ENCODE measurements at places on chromosomes 5 and 9. TPM values are rescaled to one million over a fixed set of nuclear protein-coding genes. Genes with fewer than 3 reads are reported as not detected.
A peak's percentile ranks its signal among the peaks of the same experiment; 100 is the strongest.

DNA sequence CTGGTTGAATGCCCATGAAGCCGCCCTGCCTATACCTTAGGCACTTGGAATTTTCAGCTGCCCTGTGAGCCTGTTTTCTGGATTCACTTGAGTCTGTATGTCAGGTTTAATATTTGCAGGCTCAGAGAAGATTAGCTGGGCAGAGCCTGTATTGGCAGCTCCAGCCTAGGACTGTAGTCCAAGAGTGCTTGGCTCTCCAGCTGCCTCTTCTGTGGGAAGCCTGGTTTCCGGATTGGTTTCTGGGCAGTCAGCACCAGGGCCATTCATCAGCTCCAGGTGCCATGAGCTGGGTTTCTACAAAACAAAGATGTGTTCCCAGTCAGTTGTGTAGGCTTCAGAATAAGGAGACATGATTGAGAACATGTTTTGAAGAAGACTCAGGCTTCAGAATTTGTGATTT, 90.1 kb downstream of the ARHGAP26 start:
- no peak for DNase-seq

DNA sequence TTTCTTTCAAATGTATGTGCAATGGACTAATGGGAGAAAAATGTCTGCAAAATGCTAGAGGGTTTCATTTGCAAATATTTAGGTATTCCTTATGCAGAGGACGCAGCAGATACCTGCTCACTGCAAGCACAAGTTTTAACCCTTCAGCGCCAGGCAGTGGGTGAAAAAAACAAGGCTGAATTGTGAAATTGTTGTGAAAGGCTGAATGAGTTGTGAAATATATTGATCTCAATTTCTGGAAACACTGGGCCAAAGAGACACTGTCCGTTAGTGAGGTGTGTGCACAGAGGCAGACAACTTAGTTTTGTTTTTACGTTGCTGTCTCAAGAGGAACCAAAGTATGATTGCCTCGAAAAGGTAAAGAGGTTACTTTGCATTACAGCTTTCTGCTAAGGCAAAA, 18.8 kb downstream of the FUBP3 start:
- no peak for DNase-seq

DNA sequence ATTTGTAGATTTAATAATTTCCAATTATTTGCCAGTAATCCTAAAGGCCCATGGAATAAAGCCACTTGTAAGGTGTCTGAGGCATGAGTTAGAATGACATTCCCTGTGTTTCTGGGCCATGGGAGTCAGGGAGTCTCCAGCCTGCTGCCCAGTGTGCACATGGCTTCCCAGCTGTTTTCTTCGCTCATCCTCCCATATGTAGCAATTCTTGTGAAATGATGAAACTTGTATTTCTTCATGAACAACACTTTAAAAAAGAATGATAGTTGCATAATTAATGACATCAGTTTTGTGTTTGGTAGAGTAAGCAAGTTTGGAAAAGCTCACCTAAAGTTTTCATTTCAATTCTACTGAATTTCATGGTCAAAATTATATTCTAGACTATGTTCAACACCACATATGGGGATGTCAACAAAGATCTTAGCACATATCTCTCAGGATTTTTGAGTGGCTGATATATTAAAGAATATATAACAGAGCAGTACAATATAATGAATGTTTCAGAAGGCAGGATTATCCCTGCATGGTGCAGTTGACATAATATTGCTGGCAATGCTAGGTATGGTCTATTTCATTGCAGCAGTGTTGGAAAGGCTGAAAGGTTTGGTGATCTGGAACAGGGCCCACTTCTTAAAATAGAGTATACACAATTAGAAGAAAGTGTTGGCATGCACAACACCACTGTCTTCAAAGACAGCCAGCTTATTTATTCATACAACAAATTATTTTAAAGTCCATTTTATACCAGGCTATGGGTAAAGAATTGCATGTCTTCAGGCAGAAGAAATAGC, 44.7 kb downstream of the GRIN3A start:
- DNase-seq = no peak

- no peak for DNase-seq
Observed at GRCh38 chr9:107944387-107944786, 454.8 kb upstream of the KLF4 start.

HMGXB3 gene
- total RNA-seq = 33.8 TPM

DNA sequence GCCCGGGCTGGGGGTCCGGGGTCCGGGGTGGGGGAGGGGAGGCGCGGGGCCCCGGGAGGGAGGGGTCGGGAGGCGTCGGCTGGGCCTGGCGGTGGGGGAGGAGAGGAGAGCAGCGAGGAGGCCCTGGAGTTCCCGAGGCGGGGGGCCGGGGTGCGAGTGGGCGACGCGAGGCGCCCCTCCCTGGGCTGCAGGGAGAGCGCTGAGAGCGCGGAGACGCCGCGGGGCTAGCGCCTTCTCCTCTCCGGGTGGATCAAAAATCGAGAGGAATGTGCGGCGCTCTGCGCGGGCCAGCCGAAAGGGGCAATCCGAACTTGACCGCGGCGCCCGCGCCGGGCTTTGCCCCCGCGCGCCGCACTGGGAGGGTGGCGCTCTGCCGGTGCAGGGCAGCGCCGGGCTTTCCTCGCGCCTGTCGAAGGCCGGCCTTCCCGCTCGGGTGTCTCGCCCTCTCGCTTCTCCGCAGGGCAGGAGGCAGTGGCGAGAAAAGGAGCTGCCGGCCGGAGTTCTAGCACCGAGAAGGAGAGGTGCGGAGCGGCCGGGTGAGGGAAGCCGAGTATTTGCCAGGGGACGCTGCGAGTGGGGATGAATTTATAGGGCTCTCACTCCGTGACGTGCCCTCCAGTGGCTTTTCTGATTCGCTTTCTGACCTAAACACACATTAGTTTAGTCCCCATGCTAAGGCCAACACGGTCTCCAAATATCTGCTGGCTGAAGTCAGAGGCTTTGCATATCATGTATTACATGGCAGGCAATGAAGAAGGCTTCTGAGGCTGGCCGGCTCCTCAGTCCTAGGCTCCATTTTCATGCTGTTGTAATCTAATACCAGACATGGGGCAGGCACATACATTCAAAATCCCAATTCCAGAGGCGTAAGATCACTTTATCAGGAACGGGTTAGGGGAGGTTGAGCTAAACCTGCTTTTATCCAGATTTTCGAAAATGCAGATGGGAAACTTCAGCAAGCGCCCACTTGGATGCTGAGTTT, 503 bp upstream of the GDNF start:
- DNase-seq = no peak

TAS2R1 gene
- not detected for total RNA-seq

GRCh38 chr5:135690466-135690865, 111.7 kb upstream of the CXCL14 start:
- DNase-seq = no peak

DNA sequence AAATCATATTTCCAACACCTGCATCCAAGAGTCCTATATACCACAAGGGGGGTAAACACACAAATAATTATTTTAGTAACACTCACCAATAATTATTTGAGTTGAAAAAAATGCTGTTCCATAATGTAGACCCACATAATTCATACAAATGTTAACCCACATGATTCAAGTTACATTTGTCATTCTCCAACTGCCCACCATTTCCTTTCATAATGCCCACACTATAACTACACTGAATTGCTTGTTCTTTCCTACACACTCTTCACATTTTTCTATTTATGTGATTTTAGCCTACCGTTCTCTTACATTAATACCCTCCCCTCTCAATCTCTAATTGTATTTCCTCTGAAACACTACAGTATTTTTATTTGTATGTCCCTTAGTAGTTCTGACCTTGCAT, 35.9 kb upstream of the HK3 start:
- no peak for DNase-seq

DNA sequence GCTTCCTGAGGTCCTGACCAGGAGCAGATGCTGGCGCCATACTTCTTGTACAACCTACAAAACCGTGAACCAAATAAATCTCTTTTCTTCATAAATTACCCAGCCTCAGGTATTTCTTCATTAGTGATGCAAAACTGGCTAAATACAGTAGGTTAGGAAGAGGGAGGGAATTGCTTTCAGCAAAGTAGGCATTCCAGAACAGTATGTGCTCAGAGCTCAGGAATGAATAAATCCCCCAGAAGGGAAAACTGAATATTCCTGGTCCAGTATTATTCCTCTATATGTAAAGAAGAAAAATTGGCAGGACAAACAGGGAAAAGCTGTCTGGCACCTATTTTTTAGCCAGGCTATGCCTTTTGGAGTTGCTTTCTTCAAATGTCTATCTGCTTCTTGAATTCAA, 577.1 kb downstream of the PSAT1 start:
- no peak for DNase-seq

CORO2A gene
- total RNA-seq = 10.0 TPM

- peak; percentile 69 for DNase-seq
Observed at GRCh38 chr5:119340597-119341218, 15.1 kb upstream of the TNFAIP8 start.

DNA sequence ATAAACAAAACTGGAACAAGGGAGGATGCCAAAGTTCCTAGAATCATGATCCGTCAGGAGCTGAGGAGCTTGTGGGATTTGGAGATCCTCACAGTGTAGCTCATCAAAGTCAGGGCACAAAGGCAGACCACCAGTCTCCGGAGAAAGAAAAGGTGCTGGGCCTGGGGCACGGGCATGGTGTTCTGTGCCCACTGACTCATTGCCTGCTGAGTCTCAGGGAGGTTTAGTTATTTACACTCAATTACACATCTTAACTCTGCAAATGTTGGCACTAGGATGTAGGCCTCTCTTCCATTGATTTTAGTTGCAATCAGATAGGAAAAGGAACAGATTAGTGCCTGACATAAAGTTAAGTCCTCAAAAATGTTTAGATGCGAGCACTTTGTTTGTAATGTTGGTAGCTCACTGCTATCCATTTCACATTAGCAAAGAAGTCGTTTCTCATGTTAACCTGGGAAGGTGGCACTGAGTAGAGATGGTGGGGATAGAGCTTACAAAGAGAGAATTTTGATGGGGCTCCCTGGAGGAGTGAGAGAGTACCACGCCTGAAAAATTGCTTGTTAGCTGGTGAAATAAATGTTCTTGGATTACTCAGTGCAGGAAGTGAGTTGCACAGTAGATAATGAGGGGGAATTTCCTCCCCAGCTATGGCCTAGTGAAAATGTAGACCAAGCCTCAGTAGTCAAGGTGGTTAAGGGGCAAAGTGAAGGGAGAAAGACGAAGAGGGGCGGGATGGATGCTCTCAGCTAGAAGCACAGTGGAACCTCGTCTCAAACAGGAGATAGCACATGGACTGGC, 109.5 kb upstream of the CD180 start:
- no peak for DNase-seq

GRCh38 chr5:62308439-62308838, 2.4 kb downstream of the KIF2A start:
- DNase-seq = no peak

GRCh38 chr5:87109746-87110145, 157.9 kb upstream of the RASA1 start:
- DNase-seq = no peak

GRCh38 chr5:126514131-126514557, 80.9 kb downstream of the ALDH7A1 start:
- no peak for DNase-seq

PCDHB10 gene
- total RNA-seq = not detected

DNAI1 gene
- not detected for total RNA-seq

- no peak for DNase-seq
Observed at GRCh38 chr9:127161081-127161624, 38.7 kb upstream of the ANGPTL2 start.

GRCh38 chr5:108637134-108637533, 110.6 kb upstream of the FER start:
- no peak for DNase-seq

HARS1 gene
- 84.1 TPM for total RNA-seq

- no peak for DNase-seq
Observed at GRCh38 chr5:72441862-72442540, 65.2 kb downstream of the ZNF366 start.

DNA sequence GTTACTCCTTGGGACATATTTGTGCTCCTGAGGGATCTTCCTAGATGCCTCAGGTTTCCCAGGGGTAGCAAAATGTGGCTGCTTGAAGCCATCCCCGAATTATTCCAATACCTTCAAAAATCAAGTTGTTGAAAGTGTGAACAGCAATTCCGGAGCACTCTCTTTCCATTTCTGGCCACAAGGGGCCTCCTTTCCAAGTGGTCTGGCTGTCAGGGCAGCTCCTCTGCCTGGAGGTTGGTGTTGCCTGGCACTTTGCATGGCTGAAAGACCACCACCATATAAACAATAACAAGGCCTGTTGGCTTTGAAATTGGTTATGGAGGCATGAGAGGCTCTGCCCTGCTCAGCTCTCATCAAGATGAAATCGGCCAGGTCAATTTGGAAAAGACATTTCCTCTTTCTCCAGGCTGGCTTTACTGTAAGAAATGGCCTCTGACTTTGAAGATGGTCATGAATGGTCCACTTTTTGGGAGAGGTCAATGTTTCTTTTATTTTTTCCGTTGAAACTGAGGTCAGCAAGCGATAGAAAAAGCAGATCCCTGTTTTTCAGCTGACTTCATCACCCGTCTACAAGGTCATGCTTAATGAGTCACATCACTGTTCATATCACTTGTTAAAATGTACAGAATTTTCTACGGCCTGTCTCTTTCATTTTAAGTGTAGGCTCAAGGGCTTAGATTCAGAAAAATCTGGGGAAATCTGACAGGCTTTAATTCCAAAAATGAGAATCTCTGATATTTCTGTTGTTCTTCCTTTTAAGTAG, 481.1 kb upstream of the ZNF608 start:
- no peak for DNase-seq

- no peak for DNase-seq
Observed at GRCh38 chr5:173191561-173191960, 43.4 kb downstream of the NKX2-5 start.

- DNase-seq = peak; percentile 92
Observed at GRCh38 chr5:134555890-134556311, 30.4 kb downstream of the JADE2 start.

DNAH5 gene
- not detected for total RNA-seq

DNA sequence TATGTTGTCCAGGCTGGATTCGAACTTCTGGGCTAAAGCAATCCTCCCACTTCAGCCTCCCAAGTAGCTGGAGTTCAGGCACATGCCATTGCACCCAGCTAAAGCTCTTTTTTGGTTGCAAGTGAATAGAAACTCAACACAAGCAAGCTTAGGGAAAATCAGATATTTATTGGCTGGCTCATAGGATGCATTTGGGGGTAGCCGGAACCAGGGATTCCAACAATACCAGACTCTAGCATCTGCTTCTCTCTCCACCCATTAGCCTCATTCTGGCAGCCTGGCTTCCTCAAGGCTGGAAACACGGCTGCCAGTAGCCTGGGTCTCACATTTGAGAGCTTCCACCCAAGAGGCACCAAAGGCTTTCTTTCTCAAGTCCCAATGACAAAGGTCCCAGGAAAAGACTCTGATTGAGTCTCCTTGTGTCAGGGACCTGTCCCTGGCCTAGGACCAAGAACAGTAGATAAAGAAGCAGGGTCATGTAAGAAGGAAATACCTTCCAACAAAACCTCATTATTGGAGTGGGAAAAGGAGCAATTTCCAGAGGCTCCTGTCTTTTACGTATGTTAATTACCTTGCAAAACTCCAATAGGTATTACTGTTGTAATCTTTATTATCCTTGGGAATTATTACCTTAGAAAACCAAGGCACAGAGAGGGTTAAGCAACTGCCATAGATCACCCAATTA, 23.0 kb upstream of the B4GALT1 start:
- no peak for DNase-seq

MRPS2 gene
- total RNA-seq = 35.7 TPM

GRCh38 chr5:177462021-177462670, 11.3 kb downstream of the DBN1 start:
- no peak for DNase-seq

- DNase-seq = no peak
Observed at GRCh38 chr5:52796031-52796430, 8.3 kb downstream of the ITGA1 start.

EIF4E1B gene
- total RNA-seq = not detected

GRCh38 chr5:56800186-56800585, 15.2 kb upstream of the MAP3K1 start:
- no peak for DNase-seq

- DNase-seq = no peak
Observed at GRCh38 chr5:55187370-55187769, 14.4 kb upstream of the CDC20B start.

All from naive thymus-derived CD8-positive, alpha-beta T cell (primary cell).